ENCODE measurements at places on chromosomes 2 and 18. TPM values are rescaled to one million over a fixed set of nuclear protein-coding genes. Genes with fewer than 3 reads are reported as not detected.

DHRS9 gene
- 0.19 TPM for total RNA-seq

RFX8 gene
- total RNA-seq, result 6.7 TPM

TMEM182 gene
- total RNA-seq, result 4.2 TPM

ZSWIM2 gene
- total RNA-seq, result under 0.01 TPM

CYP27A1 gene
- 0.58 TPM for total RNA-seq

PARD6G gene
- total RNA-seq, result 2.8 TPM

ELOA2 gene
- total RNA-seq, result not detected

SPEG gene
- 7.9 TPM for total RNA-seq

DYTN gene
- not detected for total RNA-seq

DCDC2C gene
- total RNA-seq, result not detected

EVX2 gene
- total RNA-seq, result not detected

FAM124B gene
- total RNA-seq, result 0.38 TPM

SPATA3 gene
- total RNA-seq, result not detected

NHEJ1 gene
- 16.1 TPM for total RNA-seq

NCOA1 gene
- 7.5 TPM for total RNA-seq

C1QL2 gene
- not detected for total RNA-seq

SIX3 gene
- total RNA-seq, result not detected

WBP1 gene
- 58.9 TPM for total RNA-seq

CRYBA2 gene
- total RNA-seq, result not detected

POU3F3 gene
- 0.19 TPM for total RNA-seq

PFN4 gene
- total RNA-seq, result 0.28 TPM
